ENCODE measurements at places on chromosomes 6 and 20.

GRCh38 chr6:118736440-118736839, 85.0 kb upstream of the CEP85L start:
- DNase-seq, result no peak

DNA sequence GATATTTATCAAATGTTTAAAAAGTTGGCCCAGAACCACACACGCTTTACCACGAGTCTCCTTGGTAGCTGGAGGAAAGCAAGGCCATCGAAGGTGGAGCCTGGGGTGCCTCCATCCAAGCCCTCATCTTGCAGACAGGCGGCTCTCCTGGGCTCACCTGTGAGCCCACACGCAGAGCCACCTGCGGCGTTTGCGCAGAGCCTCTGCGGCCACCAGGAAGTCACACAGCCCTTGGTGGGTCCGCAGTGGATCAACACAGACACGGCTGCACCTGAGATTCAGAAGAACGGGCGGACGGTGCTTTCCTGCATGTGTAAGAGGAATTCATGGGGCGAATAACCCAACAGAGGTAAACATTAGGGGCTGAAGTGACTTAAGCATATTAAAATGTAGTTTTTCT, 24.5 kb upstream of the SMOC2 start:
- no peak for DNase-seq

DNA sequence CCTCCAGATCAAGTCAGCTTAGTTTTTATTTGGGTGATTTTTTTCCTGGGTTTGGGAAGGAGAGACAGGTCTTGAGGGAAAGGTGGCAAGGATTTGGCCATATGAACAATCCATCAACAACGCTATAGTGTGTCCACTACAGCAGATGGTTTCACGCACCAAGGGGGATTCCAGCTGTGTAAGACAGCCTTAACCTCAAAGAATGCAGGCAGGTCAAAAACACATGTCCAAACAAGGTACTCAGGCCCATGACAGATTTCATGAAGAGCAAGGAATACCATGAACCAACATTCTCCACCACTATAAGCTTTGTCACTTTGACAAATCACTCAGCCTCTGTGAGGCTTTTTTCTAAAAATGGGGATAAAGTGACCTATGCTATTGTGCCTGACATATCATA, 2.0 kb downstream of the AIF1 start:
- no peak for DNase-seq

DNA sequence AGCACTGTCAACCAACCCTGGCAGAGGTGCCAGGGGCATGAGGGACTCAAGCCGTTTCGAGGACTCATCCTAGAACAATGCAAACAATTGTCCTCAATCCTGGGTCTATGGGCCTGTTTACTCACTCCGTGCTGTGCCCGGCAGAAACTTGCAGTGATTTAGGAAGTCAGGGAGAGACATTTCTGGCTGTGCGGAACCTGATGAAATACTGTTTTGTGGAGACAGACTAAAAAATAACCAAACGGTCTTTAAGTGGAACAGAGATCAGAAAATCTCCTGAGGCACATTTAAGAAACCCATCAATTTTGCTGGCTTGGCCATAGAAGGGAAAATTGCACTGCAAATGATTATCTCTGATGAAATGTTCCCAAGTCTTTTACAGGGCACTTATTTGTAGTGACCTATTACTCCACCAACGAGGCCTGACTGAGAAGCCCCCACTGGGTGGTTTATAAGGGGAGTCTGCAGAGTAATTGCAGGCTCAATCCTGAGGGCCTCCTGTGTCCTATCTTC, 79.8 kb upstream of the KCNK16 start:
- no peak for DNase-seq

- no peak for DNase-seq
These were observed 108.6 kb downstream of the ATP9A start for GRCh38 chr20:51659491-51660050.

- no peak for DNase-seq
These were observed 63.7 kb upstream of the SLC22A23 start for GRCh38 chr6:3520281-3521230.

DNA sequence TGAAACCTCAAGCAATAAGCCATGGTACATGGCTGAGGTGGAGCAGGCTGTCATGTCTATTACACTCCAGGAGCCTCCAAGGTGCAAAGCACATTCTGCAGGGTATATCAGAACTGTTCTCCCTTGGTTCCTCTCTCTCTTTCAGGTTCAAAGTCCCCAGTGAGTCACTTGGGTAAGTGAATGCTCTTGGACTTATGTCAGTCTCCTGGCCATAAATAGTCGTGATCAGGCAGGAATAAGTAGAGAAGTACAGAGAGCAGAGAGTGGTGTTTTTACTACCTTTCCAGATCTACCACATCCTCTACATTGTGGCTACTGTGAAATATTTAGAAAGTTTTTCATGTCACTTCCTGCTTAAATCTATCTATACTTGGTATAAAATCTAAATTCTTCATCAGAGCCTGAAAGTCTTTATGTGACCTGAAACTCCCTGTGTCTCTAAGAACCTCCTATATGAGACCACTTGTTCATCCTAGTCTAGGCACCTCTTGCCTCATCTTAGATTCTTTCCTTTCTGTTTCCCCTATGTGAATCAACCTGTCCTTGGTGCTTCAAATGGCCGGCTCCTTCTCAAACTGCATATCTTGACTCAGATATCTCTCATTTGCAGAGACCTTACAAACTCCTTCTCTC, 1077.6 kb upstream of the MAP3K7 start:
- no peak for DNase-seq

- no peak for DNase-seq
These were observed 10.0 kb upstream of the POU3F2 start for GRCh38 chr6:98824162-98824901.

DNA sequence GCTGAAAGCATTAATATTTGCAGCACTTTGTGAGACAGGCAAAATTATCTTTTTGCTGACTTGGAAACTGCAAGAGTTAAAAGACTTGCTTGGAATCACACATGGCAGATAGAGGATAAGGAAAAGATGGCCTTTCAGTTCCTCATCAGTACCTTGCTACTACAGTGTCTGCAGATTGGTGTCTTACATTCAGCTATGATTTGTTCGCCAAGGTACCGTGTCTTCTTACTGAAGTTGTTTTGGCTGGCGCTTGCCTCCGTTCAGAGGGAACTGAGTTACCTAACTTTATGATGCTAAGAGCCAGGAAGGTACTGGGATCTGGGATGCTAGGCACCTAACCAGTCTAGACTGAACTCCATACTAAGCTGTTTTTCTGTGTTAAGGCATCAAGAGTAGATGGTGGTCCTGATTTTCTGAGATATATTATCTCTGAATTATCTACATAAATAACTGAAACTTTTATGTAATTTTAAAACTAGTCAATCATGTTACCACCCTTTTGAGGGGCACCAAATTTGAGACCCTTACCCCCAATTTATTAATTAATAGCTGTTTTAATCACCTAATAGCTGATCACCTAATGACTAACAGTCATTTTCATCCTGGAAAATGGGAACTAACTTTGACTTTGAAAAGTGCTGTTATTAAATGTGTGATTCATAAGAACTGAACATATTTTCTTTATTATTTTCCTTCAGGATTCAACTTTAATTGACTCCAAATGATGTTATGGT, 2.5 kb downstream of the WTAP start:
- no peak for DNase-seq

DNA sequence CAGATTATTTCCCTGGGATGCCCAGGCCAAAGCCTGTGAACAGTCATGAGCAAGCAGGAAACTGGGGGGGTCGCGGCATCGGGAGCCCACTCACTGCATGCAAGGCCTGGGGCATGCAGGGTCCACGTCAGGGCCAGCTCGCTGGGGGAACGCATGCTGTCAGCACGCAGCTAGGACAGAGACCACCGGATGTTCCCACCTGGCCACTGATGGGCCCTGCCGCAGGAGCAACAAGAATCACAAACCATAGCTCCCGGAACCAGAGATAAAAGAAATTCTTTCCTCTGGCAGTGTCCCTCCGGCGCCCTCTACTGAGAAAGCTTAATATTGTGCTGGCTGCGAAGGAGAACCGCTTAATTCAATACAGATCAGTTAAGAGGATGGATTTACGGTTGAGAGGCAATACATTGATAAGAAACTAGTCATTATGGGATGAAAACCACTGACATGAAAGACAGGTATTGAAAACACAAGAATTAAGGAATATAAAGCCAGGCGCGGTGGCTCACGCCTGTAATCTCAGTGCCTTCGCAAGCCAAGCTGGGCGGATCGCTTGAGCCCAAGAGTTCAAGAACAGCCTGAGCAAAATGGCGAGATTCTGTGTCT, 32.6 kb downstream of the C6orf15 start:
- DNase-seq, result peak; percentile 78

- no peak for DNase-seq
These were observed 11.5 kb downstream of the SLC2A10 start for GRCh38 chr20:46720776-46721425.

- DNase-seq, result no peak
These were observed 209.9 kb downstream of the TMEM242 start for GRCh38 chr6:157113389-157113788.

DNA sequence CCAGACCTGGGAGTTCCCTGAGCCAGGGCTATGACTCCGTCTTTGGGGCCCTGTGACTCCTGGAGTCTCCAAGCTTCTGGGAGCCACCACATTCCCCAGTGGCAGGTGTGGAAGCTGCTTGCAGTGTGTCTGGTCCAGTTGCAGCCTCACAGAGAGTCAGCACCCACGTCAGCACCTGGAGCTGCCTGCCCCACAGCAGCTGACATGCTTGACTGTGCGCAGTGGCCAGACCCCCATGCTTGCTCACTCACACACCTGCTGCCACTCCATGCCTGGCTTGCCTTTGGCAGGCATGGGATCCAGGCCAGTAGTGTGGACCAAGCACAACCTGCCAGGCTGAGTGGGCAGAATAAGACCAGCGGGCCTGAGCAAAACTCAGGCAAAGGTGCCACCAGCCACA, 31.0 kb upstream of the ASIP start:
- DNase-seq, result no peak

GRCh38 chr6:64085126-64085525, 449.5 kb downstream of the PHF3 start:
- no peak for DNase-seq
